GM03348 (cell line): ENCODE measurements at places on chromosomes 12 and 14.
A peak's percentile ranks its signal among the peaks of the same experiment; 100 is the strongest.

DNA sequence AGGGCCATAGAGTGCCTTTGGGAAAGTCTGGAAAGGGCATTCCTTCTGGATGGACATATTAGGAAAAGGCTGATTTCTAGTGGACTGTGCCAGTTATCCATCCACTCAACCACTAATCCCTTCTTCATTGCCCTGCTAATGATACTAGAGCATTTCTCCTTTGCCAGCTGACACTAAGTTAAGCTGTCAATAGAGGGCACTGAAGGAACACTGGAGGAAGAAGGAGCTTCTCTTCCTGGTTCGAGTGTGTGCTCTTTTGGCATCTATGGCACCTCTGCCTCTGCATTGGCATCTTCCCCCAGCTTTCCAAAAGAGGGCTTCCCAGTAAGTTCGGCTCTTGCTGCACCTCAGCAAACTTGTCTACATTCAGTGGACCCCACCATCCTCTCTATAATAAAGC lies 165.4 kb downstream of the DERA start:
- peak; percentile 24 for DNase-seq

DNA sequence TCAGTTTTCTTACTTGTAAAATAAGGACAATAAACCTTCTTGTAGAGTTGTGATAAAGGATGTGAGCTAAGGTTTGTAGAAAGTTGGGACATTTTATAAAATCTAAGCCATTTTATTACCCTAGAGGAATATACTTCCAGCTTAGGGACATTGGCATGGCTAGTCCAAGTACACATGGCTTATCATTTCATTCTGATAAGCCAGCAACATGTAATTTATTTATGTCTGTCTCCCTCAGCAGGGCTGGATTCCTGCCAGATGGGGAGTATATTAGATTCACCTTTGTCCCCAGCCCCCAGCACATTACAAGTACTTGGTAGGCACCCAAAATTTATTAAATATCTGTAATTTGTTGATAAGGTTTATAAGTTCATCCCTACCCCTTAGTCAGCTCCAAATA lies 6.3 kb upstream of the ATG14 start:
- DNase-seq, result no peak

- no peak for DNase-seq
Measured at GRCh38 chr14:91806716-91807115, 60.6 kb downstream of the TC2N start.

- DNase-seq, result no peak
Measured at GRCh38 chr12:70960484-70960883, 39.9 kb upstream of the PTPRR start.

GRCh38 chr14:22565391-22565945 lies 23.6 kb downstream of the DAD1 start:
- no peak for DNase-seq

- DNase-seq, result no peak
Measured at GRCh38 chr14:33859306-33859705, 91.6 kb downstream of the EGLN3 start.

GRCh38 chr14:101251812-101252442 lies 309.4 kb upstream of the DIO3 start:
- no peak for DNase-seq

DNA sequence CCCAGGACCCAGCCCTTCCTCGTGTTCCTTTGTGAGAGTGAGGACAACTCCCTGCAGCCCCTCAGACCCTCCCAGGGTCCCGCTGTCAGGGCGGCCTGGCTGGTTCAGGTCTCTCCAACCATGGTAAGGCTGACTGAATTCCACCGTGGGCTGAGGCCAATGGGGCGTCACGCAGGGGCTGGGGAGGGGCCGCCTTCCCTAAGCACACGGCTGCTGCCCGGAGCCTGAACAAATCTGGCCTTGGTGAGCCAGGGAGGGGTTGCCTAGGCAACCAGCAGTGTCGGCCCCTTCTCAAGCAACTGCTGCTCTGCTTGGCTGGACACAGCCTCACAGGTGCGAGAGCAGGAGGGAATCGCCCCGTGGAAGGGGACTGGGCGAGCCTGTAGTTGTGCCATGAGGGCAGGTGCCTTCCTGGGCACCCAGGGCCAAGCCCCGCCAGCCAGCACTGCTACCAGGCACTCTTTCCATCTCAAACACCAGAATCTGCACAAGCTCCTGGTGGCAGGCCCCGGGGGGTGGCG lies 37.0 kb upstream of the GALNT9 start:
- DNase-seq, result no peak

DNA sequence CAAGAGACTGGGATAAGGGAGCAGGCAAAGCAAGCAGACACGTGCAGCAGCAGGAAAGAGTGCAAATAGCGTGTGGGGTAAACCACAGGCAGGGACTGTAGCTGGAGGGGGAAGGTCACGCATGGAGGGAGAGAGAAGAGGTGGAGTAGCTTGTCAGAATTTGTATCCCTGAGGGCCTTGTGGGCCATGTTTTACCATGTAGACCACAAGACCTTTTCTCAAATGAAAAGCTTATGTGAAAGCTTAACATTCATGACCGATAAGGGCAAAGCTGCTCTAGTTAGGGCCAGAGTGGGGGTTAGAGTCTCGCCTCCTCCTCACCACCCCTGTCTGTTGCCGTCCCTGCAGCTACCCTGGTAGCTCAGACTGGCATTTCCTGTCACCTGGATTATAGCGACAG lies 152.9 kb upstream of the E2F7 start:
- DNase-seq, result no peak

DNA sequence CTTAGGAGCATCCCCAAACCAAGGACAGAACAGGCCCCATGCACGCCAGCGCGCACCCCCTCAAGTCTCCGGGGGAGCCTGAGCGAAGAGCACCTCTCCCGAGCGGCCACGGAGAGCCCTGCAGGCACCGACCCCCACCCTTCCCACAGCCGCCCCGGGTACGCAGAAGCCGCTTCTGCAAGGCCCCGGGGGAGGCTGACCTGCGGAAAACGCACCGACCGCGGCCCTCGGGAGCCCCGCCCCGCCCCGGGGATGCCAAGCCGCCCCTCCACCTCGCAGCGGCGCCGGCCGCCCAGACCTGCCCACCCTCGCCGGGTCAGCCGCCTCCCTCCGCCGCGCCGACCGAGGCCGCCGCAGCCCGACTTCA lies 385 bp downstream of the CAPRIN2 start:
- DNase-seq, result no peak

DNA sequence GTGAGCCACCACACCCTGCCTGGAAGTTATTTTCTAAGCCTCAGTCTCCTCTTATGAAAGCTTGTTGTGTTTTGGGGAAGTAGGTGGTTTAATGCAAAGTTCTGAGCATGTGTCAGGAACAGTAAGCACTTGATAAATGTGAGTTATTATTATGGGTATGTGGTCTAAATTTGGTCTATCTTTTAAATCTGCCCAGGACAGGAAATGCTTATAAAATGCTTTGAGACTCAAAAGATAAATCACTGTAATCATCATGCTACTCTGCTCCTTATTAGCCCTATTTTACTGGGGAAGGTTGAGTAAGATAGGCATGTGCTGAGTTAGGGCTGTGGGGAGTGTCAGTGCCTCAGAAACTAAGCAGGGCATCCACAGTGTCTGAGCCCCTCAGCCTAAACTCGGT lies 13.1 kb upstream of the SRSF5 start:
- no peak for DNase-seq

GRCh38 chr14:62431496-62431895 lies 613.8 kb downstream of the KCNH5 start:
- no peak for DNase-seq

- no peak for DNase-seq
Measured at GRCh38 chr14:29926228-29926627, 1.4 kb downstream of the PRKD1 start.

DNA sequence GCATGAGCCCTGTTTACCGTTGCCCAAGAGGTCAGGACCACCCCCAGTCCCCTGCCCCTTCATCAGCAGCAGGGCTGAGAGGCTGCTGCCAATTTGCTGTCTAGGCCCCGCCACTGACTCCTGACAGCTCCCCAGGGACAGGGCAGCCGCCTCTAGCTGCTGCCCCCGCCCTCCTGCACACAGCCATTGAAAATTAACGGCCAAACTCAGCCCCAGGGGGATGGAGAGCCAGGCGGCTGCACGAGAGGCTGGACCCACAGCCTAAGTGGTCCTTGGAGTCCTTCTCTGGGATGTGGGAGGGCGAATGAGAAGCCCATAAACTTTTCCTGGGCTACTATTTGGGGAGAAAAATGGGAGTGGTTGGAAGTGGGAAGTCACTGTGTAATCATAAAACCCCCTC lies 4.6 kb downstream of the FOXN4 start:
- DNase-seq, result no peak

DNA sequence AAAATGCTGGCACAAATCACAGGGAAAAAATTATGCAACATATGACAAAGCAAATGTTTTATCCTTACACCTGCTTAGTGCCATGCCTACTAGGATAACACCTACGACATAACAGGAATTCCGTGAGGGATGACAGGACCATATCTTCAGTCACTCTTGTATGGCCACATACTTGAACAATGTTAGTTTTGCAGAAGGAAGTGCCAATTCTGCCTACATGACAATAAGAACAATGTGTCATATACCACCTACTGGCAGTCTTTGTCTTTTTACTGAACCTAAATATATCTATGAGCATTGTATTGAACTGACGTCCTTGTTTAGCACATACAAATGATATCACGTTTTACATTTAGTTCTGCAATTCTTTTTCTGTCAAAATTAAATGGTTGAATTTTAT lies 234.0 kb downstream of the ADAMTS20 start:
- DNase-seq, result no peak

DNA sequence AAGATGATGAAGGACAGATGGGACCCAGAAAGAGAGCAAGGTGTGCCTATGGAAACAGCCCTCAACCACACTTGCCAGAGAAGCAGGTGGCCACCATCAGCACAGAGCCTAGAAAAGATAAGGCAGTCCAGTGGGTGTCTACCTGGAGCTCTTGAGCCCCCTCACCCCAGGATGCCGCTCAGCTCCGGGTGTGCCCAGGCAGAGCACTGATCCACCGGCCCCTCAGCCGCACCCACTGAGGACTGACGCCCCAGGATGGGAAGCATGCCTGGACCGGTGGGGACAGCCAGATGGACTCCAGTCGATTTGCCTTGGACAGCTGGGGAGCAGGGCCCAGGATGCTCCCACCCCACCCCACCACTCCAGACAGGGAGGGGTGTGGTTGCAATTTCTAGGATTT lies 15.1 kb upstream of the ZFP36L1 start:
- DNase-seq, result no peak

GRCh38 chr12:113702276-113702675 lies 230.6 kb upstream of the LHX5 start:
- DNase-seq, result no peak

GRCh38 chr14:32986791-32987540 lies 48.3 kb downstream of the NPAS3 start:
- DNase-seq, result peak; percentile 73

- no peak for DNase-seq
Measured at GRCh38 chr12:113482334-113482733, 10.7 kb upstream of the LHX5 start.

DNA sequence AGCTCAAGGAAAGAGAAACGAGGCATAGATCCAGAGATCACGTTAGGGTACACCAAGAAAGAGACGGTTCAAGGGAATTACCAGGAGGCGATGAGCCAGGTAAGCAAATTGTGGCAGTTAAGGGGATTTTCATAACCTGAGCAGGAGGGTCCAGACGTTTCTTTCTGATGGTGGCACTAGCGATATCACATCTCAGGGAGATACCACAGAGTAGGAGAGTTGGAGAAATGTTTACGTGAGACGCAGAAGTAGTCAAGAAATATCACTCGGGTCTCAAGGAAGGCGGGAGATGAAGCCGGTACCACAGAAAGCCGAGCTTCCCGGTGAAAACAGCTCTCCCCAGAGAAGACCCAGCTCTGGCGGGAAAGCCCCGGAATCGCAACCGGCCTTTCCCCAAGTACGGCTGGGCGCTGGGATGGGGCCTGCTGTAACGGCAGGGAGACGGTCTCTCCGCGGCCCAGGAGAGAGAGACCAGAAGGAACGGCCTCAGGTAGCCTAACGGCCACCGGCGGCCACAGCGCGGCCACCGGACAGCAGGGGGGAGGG lies 485 bp downstream of the SENP1 start:
- DNase-seq, result peak; percentile 5

GRCh38 chr12:85527192-85527591 lies 247.2 kb downstream of the ALX1 start:
- DNase-seq, result no peak

- DNase-seq, result peak; percentile 49
Measured at GRCh38 chr12:89156862-89157262, 195.4 kb downstream of the DUSP6 start.

- DNase-seq, result no peak
Measured at GRCh38 chr12:39846304-39846703, 226.7 kb upstream of the ABCD2 start.

GRCh38 chr12:90896164-90896563 lies 58.8 kb downstream of the CCER1 start:
- DNase-seq, result peak; percentile 48

DNA sequence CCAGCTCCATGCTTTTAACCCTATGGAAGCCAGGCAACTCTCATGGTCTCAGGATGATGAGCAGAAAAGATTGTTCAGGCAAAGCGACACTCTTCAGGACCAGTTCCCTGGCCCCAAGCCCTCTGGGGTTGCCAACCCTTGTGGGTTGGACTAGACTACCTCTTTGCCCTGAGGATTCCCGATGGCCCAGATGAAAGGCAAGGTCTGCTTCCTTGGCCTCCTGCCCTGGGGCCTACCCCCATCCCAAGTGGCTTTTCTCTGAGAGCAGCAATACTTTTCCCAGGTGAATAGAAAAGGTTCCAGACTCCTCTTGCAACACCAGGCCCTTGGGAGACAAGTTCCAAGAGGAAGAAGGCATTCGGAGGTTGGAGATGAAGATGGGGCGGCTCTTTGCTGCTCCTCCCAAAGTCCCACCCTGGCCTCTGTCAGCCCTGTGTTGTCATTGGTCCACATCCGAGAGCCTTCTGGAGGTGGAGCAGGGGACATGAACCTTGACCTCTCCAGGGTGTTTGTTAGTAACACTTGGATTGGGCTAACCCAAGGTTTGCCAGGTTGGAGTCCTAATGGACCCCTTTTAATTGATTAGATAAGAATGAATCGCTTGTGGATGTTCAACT lies 131.1 kb downstream of the GCH1 start:
- no peak for DNase-seq

GRCh38 chr12:31984806-31985591 lies 25.8 kb downstream of the RESF1 start:
- no peak for DNase-seq

GRCh38 chr12:88940854-88941253 lies 360.6 kb upstream of the KITLG start:
- DNase-seq, result no peak

DNA sequence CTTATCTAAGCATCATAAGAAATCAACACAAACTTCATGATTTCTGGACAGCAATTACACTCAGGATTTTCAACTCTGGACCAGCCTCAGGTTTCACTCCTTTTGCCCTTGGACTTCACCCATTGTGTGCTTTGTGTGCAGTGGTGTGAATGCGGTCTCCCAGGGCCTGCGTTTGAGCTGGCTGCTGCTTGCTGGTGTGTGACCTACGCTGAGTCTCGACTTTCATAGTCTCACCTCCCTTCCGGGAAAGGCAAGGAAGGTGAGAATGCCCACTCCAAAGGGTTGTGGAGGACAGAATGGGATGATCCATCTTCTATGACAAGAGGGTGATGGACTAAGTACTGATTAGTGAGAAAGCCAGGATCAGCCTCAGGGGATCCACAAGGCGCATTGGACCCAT lies 228.8 kb downstream of the C12orf75 start:
- DNase-seq, result no peak

- no peak for DNase-seq
Measured at GRCh38 chr12:11991604-11992003, 79.1 kb upstream of the BCL2L14 start.

- no peak for DNase-seq
Measured at GRCh38 chr14:103619057-103619456, 10.0 kb upstream of the KLC1 start.

GRCh38 chr12:113292091-113292490 lies 42.8 kb downstream of the SLC8B1 start:
- DNase-seq, result peak; percentile 87

GRCh38 chr12:68245180-68246021 lies 8.0 kb downstream of the IL22 start:
- DNase-seq, result no peak
